RKO (cell line): ENCODE measurements at places on chromosomes 2 and 18.

DNA sequence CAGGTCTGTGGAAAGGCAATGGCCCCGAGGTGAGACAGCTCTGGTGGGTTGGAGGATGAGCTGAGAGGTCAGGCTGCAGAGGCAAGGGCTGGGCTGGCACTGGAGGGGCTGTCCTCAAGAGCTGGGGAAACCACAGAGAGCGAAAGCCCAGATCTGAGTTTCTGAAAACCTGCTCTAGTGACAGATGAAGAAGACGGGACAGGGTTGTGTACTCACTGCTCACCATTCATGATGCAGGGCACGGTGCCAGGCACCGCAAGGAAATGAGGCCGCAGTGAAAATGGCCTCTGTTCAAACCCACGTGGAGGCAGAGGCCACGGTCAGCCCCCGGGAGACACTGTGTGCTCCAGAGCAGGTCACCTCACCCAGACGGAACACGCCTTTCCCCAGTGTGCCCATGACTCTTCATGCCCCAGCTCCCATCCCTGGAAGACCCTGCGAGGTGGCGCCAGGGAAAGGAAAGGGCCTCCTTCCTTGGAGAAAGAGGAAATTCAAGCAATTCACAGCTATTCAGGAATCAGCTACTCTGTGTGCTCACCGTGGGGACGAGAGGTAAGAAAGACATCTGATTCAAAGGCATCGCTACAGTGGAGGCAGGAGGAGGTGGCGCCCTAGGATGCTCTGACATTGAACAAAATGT, 24.3 kb upstream of the ID2 start:
- no peak for DNase-seq

DNA sequence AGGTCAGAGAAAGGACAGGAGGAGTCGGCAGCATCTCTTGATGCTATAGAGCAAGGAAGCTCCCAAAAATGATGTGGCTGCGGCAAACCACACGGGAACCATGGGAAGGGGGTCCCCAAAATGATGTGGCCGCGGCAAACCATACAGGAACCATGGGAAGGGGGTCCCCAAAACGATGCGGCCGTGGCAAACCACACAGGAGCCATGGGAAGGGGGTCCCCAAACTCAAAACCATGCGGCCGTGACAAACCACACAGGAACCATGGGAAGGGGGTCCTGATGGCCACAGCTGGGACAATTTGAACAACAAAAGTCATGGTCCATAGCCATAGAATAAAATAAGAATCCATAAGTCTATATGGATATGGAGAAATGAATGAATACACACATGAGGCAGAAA, 58.4 kb upstream of the GLI2 start:
- no peak for DNase-seq

GRCh38 chr2:223771475-223771874, 65.9 kb downstream of the AP1S3 start:
- DNase-seq: no peak

GRCh38 chr2:37843556-37843955, 81.5 kb upstream of the RMDN2 start:
- DNase-seq: no peak

- no peak for DNase-seq
Measured at GRCh38 chr2:130762031-130762909, 6.9 kb downstream of the AMER3 start.

- no peak for DNase-seq
Measured at GRCh38 chr2:216520112-216520511, 21.5 kb downstream of the RPL37A start.

GRCh38 chr2:19838616-19839015, 63.2 kb downstream of the TTC32 start:
- no peak for DNase-seq

DNA sequence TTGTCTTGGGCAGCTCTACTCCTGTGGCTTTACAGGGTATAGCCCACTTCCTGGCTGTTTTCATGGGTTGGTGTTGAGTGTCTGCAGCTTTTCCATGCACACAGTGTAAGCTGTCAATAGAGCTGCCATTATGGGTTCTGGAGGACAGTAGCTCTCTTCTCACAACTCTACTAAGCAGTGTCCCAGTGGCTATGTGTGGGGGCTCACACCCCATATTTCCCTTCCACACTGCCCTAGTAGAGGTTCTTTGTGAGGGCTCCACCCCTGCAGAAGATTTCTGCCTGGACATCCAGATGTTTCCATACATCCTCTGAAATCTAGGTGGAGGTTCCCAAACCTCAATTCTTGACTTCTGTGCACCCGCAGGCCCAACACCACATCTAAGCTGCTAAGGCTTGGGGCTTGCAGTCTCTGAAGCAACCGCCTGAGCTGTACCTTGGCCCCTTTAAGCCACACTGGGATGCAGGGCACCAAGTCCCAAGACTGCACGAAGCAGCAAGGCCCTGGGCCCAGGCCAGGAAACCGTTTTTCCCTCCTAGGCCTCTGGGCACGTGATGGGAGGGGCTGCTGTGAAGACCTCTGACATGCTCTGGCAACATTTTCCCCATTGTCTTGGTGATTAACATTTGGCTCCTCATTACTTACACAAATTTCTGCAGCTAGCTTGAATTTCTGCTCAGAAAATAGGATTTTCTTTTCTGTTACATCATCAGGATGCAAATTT, 9.4 kb downstream of the ELAC1 start:
- no peak for DNase-seq

GRCh38 chr18:52054324-52054723, 285.7 kb upstream of the DCC start:
- DNase-seq: peak; percentile 13

GRCh38 chr2:161170958-161171932, 11.0 kb downstream of the TANK start:
- DNase-seq: no peak

DNA sequence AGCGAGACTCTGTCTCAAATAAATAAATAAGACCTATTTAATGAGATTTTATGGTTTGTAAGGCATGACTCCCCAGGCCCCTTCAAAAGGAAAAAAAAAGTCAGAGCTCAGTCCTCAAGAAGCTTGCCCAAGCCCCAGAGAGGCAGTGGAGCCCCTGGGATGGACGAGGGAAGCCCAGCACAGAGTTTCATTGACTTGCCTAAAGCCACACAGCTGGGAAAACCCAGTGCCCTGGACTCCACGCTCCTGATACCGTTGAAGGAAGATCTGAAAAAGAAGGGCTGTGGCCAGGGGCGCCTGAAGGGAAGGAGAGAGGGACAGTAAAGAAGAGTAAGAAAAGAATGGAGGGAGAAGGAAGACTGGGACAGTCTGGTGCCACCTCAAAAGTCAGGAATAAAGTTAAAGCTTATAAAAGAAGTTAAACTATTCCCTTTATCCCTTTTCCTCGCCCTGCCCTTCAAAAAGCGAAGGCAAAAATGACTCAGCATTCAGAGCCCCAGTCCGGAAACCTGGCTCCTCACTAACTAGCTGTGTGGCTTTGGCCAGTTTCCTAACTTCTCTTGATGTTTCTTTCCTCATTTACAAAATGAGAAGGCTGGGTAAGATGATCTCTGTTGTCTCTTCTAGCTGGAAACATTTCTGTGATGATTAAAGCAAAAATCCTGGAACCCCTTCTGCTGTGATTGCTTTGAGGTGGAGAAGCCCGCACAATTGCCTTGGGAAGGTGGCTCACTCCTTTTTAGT, 46.7 kb downstream of the LYPD1 start:
- DNase-seq: no peak

DNA sequence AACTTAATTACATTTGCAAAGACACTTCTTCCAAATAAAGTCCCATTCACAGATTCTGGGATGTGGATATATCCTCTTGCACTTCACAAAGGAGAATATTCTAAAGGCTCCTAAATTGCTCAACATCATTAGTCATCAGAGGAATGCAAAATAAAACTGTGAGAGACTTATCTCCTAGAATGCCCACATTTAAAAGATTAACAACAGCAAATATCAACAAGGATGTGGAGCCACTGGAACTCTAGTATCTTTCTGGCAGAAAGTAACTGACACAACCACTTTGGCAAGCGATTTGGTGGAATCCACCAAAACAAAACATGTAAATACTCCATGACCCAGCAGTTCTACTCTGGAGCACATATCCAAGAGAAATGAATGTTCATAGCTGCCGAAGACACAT, 4.6 kb downstream of the NEU2 start:
- no peak for DNase-seq

DNA sequence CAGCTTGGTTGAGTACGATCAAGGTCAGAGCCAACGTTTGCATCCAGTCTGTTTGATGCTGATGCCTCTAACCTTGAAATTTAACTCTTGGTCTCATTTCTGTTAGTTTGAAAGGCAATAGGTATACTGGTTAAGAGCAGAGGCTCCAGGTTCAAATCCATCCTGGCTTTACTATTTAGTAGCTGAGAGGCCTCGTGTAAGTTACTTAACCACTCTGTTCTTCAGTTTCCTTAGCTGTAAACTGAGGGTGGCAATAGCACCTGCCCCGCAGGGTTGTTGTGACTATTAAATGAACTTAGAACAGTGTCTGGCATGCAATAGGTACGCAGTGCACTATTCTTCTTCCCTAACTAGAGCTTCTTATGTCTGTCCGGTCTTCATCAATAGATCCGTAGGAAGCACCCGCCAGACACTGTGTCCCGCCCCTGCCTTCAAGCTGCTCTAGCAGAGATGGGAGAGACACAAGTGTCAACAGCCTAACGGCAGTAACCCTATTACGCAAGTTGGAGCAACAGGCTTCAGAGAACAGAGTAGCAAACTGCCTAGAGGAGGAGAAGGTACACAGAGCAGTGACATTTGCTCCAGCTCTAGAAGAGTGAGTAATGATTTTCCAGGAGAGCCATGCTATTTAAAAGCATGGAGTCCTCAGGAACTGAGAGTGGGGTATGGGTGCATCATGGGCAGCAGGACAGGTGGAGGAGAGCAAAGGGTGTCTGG, 62.7 kb upstream of the ST3GAL5 start:
- no peak for DNase-seq

DNA sequence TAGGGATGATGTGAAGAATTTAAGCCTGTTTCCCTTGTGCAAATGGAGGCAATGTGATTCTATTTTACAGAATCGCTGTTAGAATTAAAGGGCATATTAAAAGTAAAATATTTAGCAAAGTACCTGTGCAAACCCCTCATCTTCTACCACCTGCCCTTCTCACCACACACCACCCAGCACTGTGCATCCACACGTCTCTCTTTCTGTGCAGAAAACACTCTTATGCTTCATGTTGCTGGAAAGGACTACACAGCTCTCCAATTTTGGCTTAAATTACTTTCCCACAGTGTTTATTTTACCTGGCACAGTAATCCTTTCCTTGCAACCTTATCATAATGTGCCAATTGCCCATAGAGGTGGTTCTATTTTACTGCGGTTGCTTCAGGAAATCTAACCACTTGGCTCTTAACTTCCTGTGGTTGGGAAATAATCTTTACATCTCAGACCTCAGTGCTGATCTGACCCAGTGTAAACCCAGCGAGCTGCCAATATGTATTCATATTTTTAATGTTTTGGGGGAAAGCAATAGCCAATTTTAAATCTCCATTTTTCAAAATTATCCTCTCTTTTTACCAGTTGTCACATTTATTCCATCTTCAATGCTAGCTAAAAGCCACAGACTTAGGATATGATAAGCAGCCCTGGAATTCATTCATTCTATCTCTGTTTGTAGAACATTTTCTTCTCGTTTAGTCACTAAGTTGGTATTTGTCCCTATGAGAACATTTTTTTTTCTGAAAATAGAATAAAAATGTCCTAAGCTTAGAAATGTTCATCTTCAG, 250.9 kb downstream of the DSEL start:
- no peak for DNase-seq

DNA sequence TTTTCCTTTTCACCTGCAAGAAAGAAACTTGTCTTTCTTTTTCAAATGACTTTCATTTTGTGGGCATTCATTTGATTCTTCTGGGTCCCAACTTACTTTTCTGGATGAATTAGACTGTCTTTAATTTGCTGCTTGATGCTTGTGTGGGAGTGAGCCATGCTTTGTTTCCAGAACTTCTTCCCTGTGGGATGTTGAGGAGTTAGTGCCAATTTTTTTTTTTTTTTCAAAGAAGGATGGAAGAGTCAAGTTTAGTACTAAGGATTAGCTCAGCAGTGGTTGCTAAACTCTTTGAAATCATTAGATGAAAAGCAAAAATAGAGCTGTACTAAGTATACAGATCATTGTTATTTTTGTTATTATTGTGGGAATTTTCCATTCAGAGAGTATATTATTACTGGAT, 17.2 kb upstream of the KCTD1 start:
- DNase-seq: no peak

- no peak for DNase-seq
Measured at GRCh38 chr2:44351676-44352075, 9.6 kb downstream of the PREPL start.

DNA sequence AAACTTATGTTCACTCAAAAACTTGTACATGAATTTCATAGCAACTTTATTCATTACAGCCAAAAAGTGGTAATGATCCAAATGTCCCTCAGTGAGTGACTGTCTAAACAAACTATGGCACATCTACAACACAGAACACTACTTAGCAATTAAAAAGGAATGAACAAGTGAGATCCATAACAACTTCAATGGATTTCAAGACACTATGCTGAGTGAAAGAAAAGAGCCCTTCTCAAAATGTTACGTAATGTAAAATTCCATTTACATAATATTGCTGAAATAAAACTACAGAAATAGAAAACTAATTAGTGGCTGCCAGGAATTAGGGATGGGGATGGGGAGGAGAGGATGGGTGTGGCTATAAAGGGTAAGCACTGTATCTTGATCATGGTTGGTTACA, 53.6 kb downstream of the DYM start:
- DNase-seq: no peak

- DNase-seq: no peak
Measured at GRCh38 chr2:85853499-85854165, 35.2 kb downstream of the ST3GAL5 start.

GRCh38 chr18:11676386-11676785, 12.7 kb upstream of the GNAL start:
- no peak for DNase-seq

DNA sequence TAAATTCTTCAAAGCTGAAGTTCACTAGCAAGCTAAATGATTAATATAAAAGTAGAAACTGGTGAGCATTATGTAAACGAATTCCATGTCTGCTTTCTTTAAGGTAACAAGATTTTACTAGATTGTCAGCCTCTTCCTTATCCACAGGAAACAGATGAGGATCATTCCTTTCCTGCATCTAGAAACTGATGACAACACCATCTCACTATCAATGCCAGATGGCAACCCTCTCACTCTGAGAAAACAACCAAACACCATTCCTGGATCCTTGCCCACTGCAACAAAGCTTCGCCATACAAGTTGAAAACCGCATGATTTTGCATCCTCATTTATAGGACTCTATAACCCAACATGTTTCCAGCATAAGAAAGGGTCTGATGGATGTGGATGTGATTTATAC, 122.9 kb downstream of the ZNF521 start:
- DNase-seq: no peak

DNA sequence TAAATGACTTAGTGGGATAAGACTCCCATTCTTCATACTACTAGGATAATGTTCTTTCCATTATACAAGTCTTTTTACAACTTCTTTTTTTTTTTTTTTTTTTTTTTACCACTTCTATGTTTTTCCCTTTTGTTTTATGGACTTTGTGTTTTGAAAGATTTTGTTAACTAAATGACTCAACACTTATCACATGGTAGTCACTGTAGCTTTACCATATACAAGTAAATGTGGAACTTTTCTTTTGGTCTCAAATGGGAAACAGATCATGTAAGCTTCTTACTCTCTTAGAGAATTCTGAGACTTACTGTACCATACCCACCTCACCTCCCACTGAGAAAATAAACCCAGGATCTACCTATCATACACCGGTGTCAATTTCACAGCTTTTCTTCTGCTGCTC, 590.3 kb upstream of the CDH2 start:
- no peak for DNase-seq
